ENCODE measurements at places on chromosomes 7 and 10.

DNA sequence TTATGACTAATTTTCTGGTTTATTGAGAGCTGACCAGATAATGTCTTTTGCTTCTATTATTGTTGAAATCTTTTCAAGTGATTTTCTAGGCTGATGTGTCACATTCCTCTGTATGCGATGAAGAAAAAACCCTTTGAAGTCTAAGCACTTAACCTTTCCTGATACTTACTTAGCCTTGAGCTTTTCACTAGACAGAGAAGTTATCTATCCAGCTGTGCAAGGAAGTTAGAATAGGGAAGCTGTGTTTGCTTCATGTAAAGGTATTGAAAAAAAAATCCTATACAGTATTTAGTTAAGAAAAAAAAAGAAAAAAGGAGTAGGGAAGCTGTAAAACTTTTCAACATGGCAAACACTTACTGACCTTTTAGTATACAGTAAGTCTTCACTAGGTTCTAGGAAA is 117.6 kb upstream of the DNAJB12 start:
- DNase-seq, result no peak

DNA sequence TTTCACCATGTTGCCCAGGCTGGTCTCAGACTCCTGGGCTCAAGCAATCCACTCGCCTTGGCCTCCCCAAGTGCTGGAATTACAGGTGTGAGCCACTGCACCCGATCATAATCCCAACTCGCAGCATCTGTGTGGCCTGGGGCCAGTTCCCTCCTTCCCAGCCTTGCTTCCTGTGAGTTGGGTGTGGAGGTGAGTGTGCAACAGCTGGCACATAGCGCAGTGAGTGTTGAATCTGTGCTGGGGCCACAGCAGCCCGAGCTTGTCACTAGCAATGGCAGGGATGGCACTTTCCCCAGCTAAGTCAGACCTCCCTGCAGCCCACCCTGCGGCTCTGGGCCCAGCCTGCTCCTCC is 12.2 kb downstream of the TMEM184A start:
- DNase-seq, result no peak

- DNase-seq, result no peak
Measured at GRCh38 chr7:2461268-2462026, 14.8 kb downstream of the GRIFIN start.

GRCh38 chr7:113142385-113143119 is 24.2 kb upstream of the SMIM30 start:
- DNase-seq, result no peak

- no peak for DNase-seq
Measured at GRCh38 chr10:96344178-96344577, 14.6 kb downstream of the OPALIN start.

- DNase-seq, result no peak
Measured at GRCh38 chr7:29527505-29528108, 36.0 kb upstream of the PRR15 start.

GRCh38 chr7:108736221-108736891 is 166.7 kb downstream of the DNAJB9 start:
- DNase-seq, result no peak

- no peak for DNase-seq
Measured at GRCh38 chr10:70659306-70659705, 13.0 kb upstream of the ADAMTS14 start.

DNA sequence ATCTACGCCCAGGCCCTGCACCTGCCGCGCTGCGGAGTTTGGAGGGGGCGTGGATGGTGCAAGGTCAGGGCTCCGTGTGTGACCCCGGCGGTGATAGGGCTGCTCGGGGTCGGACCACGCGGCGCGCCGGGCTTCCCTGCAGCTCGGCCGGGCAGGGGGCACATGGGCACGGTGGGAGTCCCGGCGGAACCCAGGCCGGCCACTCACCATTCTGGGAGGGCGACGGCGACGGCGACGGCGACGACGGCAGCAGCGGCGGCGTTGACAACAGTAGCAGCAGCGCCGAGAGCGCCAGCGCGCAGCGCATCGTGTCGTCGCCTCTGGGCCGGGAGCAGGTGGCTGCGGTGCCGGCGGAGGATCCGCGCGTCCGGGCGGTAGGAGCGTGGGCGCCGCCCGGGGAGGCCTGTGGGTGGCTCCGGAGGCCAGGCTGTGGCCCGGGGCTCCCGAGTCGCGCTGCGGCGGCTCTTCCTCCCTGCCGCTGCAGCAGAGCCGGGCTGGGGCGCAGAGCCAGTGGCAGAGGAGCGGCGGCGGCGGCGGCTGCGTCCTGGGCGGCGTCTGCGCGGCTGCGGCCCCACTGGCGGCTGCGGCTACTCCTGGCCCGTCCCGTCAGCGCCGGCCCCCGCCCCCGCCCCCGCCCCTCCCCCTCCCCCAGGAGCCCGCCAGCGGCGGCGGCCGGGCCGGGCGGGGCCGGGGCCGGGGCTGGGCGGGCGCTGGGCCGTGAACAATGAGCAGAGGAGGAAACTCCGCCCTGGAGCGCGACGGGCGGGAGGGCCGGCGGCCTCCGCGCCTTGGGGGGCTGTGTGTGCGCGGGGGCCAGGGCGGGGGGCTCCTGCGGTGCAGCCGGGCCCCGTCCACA is at the start of gene PODXL:
TSS of gene PODXL (minus strand) at position 576 of the 856 bp plus-strand sequence. CDS start at position 307, 269 bp downstream.
- DNase-seq, result no peak

GRCh38 chr10:55786461-55787050 is 574.5 kb downstream of the ZWINT start:
- DNase-seq, result no peak

DNA sequence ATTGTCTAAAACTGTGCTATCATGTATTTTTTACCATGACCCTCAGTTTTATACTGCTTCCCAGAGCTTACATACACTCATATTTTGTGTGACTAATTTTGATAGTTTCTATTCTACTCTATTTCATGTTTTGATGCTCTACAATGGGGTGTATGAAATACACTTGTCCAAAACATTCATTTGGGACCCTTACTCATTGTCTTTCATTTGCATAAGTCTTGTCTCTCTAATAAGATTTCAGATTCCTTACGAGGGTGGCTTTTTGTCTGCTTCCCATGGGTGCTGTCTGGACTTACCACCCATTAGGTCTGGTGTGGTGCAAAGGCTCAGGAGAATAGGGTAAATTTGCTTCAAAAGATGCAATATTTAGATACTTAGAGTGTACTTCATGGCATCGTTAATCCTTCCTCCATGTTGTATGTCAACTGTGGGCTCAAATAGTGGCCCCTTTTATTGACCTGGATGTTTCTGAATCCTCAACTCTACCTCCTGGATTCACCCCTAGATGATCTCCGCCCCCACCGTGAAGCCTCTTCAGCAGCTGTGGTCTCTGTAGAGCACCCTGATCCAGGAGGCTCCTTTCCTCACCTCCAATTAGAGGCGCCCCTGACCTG is 3.6 kb upstream of the GIMAP5 start:
- DNase-seq, result no peak

DNA sequence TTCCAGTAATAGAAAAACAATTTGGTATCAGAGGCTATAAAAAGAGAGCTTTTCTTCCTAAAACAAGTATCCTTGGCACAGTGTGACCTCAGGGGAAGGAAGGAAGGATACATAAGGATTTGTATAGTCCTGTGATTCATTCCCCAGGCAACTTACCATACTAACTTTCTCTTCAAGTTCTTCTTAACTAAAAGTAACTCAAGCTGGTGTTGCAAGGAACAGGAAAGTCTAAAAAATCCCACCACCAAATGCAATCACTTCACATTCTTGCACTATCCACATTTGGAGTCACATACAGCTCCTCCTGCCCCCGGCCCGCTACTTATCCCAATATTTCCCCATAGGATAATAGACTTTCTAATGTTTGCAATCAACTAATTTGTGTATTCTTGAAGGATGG is 84.8 kb downstream of the PRKAG2 start:
- DNase-seq, result no peak

DNA sequence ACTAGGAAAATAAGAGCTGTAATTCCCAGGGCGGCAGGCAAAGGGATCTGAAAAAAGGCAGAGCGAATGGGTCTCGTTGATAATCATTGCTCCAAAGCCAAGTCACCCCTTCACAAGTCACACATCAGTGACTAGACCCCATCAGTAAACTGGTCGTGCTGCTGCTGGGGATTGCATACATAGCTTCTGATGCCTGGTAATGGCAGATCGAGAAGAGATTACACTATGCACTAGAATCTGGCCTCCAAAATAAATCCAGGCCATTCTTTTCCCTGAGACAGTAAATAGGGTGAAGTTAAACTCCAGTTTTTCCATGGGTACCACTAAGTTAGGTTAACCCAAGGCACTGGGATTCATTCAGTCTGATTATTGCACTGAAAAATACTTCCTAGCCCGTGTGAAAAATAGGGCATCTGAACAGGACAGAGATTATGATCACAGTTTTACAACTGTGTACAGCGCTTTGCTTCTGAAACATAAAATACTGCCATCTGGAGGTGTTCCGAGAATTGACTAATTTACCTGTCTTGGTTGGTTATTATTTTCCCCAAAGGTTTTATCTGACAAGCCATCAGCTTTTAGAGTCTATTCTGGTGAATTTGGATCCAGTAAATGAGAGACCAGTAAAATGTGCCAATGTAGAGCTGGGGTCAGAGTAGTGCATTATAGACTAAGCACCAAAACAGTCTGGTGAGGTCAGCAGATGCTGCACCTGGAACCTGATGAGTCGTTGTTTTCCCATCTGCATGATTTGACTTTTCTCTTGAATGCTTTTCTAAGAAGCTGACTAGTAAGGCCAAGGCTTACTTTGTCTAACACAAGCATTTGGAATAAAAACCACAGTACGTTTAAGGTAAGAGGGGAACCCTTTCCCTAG is 82.9 kb upstream of the AFAP1L2 start:
- no peak for DNase-seq

DNA sequence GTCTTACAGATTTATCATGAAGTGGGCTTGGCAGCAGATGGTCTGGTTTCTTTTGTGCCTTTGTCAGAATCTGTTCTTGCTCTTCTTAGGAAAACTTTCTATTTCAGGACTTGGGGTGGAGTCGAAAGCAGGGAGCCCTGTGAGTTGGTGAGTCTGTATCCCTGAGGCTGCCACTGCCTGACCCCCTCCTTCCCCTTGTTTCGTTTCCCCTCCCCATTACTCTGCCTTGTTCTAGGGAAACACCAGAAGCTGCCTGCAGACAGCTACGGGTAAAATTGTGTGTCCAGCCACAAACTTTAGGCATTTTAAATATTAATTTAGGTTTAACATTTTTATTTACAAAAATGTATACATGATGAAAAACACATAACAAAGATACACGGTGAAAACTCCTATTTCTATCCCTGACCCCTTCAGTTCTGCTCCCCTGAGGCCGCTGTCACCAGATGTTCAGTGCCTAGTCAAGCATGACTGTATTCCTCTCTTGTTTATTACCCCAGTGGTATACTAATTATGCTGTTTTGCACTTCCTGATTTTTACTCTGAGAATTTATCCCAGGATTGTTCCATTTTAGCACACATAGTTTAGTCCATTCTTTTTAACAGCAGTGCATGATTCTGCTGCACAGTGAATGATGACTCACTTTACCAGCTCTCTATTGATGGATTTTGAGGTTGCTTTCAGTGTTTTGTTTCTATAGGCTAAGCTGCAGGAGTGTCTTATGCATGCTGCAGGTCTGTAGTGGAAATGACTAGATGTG is 9.1 kb downstream of the TSPAN14 start:
- DNase-seq, result no peak

GRCh38 chr10:13321576-13321975 is 21.7 kb upstream of the PHYH start:
- DNase-seq, result no peak

- no peak for DNase-seq
Measured at GRCh38 chr7:70505886-70506285, 626.1 kb upstream of the GALNT17 start.

DNA sequence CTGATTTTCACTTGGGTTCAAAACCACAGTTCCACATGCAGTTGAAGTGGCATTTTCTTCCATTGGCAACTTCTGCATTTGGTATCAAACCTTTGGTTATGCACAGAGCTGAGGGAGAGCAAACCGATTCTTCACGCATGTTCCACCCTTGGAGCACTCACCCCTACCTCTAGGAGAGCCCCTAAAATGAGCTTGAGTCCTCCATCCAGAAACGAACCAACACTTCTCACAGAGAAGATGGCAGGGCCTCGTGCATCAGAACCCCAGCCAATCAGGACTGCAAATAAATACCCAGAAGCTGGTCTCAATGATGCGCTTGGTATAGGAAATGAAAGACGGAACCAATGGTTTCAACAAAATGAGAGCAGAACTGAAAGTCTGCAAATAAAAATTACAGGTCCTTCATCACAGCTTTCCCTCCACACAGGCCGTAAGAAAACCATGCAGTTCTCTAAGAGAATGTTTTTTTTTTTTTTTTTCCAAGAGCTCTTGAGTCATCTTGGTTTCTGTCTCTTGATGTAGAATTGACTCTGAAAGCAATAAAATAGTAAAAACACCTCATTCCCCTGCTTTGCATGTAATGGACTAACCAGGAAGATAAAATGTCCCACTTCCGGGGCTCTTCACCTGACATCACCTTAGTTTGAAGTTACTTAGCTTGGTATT is 23.9 kb downstream of the KLF6 start:
- DNase-seq, result no peak

- DNase-seq, result no peak
Measured at GRCh38 chr10:62996925-62997324, 136.2 kb upstream of the NRBF2 start.

- no peak for DNase-seq
Measured at GRCh38 chr7:129535896-129536295, 33.6 kb downstream of the SMKR1 start.

GRCh38 chr7:33669251-33669670 is 236.1 kb upstream of the BMPER start:
- no peak for DNase-seq

DNA sequence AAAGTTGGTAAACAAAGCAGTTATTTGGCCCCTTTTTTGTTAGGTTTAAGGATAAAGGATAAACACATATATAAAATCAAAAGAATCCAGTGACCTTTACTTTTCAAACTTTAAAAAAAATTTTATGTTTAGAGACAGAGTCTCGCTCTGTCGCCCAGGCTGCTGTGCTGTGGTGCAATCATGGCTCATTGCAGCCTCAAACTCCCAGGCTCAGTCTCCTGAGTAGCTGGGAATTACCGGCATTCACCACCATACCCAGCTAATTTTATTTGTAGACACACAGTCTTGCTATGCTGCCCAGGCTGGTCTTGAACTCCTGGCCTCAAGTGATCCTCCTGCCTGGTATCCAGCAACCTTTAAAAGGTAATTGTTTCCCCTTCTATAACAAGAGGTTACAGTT is 31.3 kb downstream of the GNA12 start:
- DNase-seq, result no peak

GRCh38 chr10:130378556-130379400 is 242.6 kb downstream of the GLRX3 start:
- DNase-seq, result no peak

DNA sequence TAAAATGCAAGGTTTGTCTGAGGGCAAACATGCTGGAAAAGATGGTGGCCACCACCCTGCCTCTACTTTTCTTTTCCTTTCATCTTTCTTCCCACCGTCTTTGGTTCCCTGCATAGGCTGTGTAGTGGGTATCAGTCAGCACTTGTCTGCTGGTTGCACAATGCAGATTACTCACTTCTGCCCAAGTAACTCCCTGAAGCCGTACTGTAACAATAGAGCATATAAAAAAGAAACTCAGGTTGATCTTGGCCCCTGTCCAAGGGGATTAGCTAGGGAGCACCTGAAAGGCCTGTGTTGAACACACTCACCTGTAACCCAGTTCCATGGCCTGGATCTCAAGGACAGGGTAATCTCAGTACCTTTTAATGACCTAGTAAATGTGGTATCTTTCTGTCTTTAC is 533.0 kb upstream of the GALNT17 start:
- DNase-seq, result no peak

All from stimulated activated CD8-positive, alpha-beta memory T cell treated with anti-CD3 and anti-CD28 coated beads, Interleukin-15, amount 100 ng/mL, for 4 hours (primary cell).